A549 treated with GW870086 at 1 μM for 4 hours (cell line): ENCODE measurements at places on chromosomes 11 and 22. TPM values are rescaled to one million over a fixed set of nuclear protein-coding genes. Genes with fewer than 3 reads are reported as not detected.

Gene TCN2
- total RNA-seq = 4.7 to 5.8 TPM (median 5.3 TPM) in 5 replicates

Gene DGCR6
- 1.2 to 2.0 TPM (median 1.8 TPM) in 5 replicates for total RNA-seq

Gene MFRP
- total RNA-seq = not detected in 5 replicates

Gene CNGA4
- total RNA-seq = 0.07 TPM in 1 of 5 replicates, not detected in the others

Gene PHOX2A
- total RNA-seq = not detected in 5 replicates

Gene MMP11
- total RNA-seq = 0.21 to 0.50 TPM (median 0.36 TPM) in 5 replicates
